ENCODE measurements at places on chromosomes 13 and 19. TPM values are rescaled to one million over a fixed set of nuclear protein-coding genes. Genes with fewer than 3 reads are reported as not detected.

The ARHGAP33 gene
- 8.7 TPM for total RNA-seq

The FAAP24 gene
- not detected for total RNA-seq

The CACNA1A gene
- total RNA-seq: 7.7 TPM

The ADAMTS10 gene
- 184 TPM for total RNA-seq

The IFNL2 gene
- total RNA-seq: not detected

The SGCG gene
- not detected for total RNA-seq

GRCh38 chr19:2270157-2270422 lies 11.9 kb downstream of the PEAK3 start:
- peak overlapping the region; percentile 95 for H3K4me3 ChIP-seq
- H3K27ac ChIP-seq: peak overlapping the region; percentile 99
- H3K27me3 ChIP-seq: no peaks in the 10 kb centered on the region
- peaks cover 17% of the 10 kb centered on the region for H3K4me1 ChIP-seq
- peaks cover 19% of the 10 kb centered on the region for H3K36me3 ChIP-seq

GRCh38 chr19:38596057-38596981 lies 21.4 kb downstream of the MAP4K1 start:
- H3K4me3 ChIP-seq: peak overlapping the region; percentile 36
- DNase-seq: no peak
- no peaks in the 10 kb centered on the region for H3K4me1 ChIP-seq
- H3K36me3 ChIP-seq: no peaks in the 10 kb centered on the region
- no peak overlapping the region for H3K27ac ChIP-seq
- H3K27me3 ChIP-seq: no peaks in the 10 kb centered on the region

DNA sequence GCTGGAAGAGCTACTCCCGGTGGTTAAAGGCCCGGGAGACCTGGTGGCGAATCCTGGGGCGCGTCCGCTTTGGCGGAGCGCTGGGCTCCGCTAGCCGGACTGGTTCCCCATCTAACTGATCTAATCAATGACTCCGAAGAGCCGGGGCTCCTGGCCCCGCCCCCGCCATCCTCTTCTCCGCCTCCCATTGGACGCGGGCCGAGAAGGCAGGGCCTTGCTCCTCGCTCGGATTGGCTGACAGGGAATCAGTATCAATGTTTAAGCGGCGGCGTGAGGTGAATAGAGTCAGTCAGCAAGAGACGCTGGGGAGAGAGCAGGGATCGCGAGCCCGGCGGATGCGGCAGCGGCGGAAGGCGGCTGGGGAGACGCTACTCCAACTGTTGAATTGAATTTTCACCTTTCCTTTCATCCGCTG lies 1.7 kb upstream of the PCDH17 start:
- peaks cover 16% of the 10 kb centered on the region for H3K27me3 ChIP-seq
- peak; percentile 20 for DNase-seq
- no peak overlapping the region for H3K27ac ChIP-seq
- peaks cover 4% of the 10 kb centered on the region for H3K4me1 ChIP-seq
- no peaks in the 10 kb centered on the region for H3K36me3 ChIP-seq

- H3K27me3 ChIP-seq: no peaks in the 10 kb centered on the region
- no peak overlapping the region for H3K4me3 ChIP-seq
- DNase-seq: no peak
- no peaks in the 10 kb centered on the region for H3K4me1 ChIP-seq
These were observed 213.3 kb upstream of the HTR2A start for GRCh38 chr13:47110141-47110540.

DNA sequence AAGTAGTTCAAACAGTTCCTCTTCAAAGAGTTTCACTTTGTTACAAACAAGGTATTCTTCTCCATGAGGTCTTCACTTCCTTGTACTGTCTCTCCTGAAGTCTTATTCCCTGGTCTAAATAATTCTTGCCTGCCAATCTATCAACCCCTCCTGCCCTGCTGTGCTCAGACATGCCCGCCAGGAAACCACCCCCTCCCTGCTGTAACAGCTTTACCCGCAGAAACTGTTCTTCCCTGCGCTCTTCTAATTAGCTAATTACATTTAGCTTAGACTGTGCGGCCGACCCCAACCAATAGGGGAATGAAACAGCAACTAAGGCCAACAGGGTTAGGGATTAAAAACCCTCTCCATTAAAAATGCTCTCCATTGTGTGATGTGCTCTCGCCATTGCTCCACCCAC lies 46.7 kb downstream of the ZNF846 start:
- no peak overlapping the region for H3K27ac ChIP-seq
- H3K27me3 ChIP-seq: no peaks in the 10 kb centered on the region
- no peaks in the 10 kb centered on the region for H3K36me3 ChIP-seq
- DNase-seq: no peak
- H3K4me3 ChIP-seq: no peak overlapping the region
- no peaks in the 10 kb centered on the region for H3K4me1 ChIP-seq

GRCh38 chr19:33177417-33177979 lies 16.6 kb upstream of the LRP3 start:
- peak overlapping the region; percentile 65 for H3K4me3 ChIP-seq
- no peaks in the 10 kb centered on the region for H3K36me3 ChIP-seq
- H3K4me1 ChIP-seq: peaks cover 7% of the 10 kb centered on the region

DNA sequence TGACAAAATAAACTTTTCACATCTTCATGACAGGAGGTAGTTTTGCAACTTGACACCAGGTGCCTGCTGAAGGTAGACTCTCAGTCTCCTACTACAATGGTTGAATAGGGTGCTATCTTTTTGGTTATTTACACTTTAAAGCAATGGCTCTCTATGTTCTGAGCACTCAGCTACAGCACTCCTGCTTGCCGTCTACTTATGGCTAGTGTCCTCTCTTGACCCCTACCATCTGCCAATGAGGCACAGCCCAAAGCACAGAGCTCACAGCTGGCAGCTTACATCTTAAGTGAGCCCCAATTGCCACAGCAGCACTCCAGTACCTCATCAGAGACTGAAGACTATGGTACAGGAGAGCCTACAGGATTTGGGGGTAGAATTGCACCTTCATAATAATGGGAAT lies 11.4 kb downstream of the ZNF708 start:
- no peaks in the 10 kb centered on the region for H3K36me3 ChIP-seq
- no peak overlapping the region for H3K4me3 ChIP-seq
- peaks cover 3% of the 10 kb centered on the region for H3K4me1 ChIP-seq
- no peaks in the 10 kb centered on the region for H3K27me3 ChIP-seq
- DNase-seq: no peak

GRCh38 chr13:33340631-33341030 lies 55.1 kb upstream of the STARD13 start:
- DNase-seq: no peak
- H3K36me3 ChIP-seq: no peaks in the 10 kb centered on the region
- no peaks in the 10 kb centered on the region for H3K4me1 ChIP-seq
- no peak overlapping the region for H3K27ac ChIP-seq
- H3K27me3 ChIP-seq: no peaks in the 10 kb centered on the region
- no peak overlapping the region for H3K4me3 ChIP-seq

DNA sequence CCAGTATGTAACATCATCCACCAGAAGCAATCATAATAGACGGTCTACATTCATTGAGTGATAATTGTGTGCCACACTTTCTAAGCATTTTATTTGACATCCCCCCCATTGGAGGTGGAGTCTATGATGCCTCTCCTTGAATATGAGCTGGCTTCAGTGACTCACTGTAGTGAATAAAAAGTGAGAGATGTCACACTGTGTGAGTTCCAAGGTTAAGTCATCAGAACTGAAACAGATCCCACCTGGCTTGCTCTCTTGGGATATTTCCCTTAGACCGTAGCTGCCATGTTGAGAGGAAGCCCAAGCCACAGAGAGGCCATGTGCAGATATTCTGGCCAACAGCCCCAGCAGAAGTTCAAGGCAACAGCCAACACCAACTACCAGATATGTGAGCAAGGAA lies 12.6 kb downstream of the RTBDN start:
- no peaks in the 10 kb centered on the region for H3K36me3 ChIP-seq
- H3K27ac ChIP-seq: no peak overlapping the region
- no peak overlapping the region for H3K4me3 ChIP-seq
- DNase-seq: no peak

GRCh38 chr19:18131841-18132596 lies 20.9 kb upstream of the PIK3R2 start:
- no peak overlapping the region for H3K27ac ChIP-seq
- peaks cover 89% of the 10 kb centered on the region for H3K36me3 ChIP-seq
- H3K27me3 ChIP-seq: no peaks in the 10 kb centered on the region
- H3K4me1 ChIP-seq: no peaks in the 10 kb centered on the region
